ENCODE measurements at places on chromosomes 2 and 18. TPM values are rescaled to one million over a fixed set of nuclear protein-coding genes. Genes with fewer than 3 reads are reported as not detected.

CRYBA2 gene
- total RNA-seq = not detected

SCYGR1 gene
- total RNA-seq = not detected

HOXD10 gene
- 1.6 TPM for total RNA-seq

REG1B gene
- 3.4 TPM for total RNA-seq

GAREM1 gene
- 8.3 TPM for total RNA-seq

IL36RN gene
- total RNA-seq = not detected

M1AP gene
- total RNA-seq = 0.19 TPM

HSBP1L1 gene
- 5.9 TPM for total RNA-seq

PDCD1 gene
- 0.38 TPM for total RNA-seq

DNA sequence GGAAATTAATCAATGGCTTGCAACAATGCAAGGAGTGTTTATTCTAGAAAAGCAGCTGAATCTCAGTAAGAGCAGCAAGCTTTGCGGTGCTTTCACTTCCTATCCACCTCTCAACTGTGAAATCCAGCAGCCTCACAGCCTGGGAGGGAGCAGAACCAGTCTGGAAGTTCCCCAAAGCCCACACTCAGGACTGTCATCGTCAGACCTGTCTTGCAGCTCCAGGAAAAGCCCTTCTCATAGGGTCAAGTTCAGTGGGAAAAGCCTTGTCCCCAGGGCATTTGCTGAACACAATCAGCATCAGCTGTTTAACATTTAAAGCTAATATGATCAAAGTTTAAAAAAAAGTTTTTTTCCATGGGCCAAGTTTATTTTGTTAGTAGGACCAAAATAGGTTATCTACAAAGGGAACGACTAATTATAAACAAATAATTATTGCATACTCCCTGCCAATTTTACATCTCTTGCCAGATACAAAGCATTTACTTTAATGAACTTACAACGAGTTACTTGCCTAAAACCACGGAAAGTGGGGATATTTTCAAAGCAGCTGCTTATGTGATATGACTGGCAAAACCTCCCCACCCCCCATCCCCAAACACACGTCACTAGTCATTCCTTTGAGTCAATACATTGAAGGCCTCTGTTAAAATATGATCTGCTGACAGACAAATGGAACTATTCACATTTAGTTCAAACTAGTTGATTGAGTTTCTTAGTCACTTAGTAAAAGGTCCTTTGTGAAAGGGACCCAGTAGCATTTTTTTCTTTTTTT lies 36.8 kb downstream of the PARD6G start:
- no peak for DNase-seq

- no peak for DNase-seq
Observed at GRCh38 chr18:10072671-10073175, 158.9 kb downstream of the VAPA start.

GRCh38 chr2:155381436-155381835 lies 682.9 kb downstream of the KCNJ3 start:
- DNase-seq = no peak

GRCh38 chr2:33062665-33063250 lies 116.0 kb downstream of the LTBP1 start:
- DNase-seq = no peak

- DNase-seq = no peak
Observed at GRCh38 chr2:12980817-12981216, 264.1 kb downstream of the TRIB2 start.

DNA sequence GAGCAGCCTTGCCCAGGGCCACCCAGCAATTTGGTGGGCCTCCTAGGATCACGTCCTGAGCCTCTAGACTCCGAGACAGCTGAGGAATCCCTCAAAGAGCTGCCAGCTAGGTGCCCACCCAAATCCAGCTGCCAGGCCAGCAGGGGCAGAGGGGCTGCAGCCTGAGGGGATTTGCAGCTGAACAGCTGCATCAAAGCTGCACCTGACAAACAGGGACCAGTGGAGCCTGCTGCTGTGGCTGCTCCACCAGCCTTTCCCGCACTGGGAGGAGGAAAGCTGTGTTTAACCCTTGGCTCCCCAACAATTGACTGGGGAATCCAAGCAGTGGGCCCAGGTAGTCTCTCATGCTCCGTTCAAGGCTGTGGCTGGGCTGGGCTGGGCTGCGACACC lies 8.2 kb downstream of the ADRA2B start:
- DNase-seq = peak; percentile 62

- DNase-seq = no peak
Observed at GRCh38 chr2:237153181-237153580, 67.5 kb downstream of the COPS8 start.

GRCh38 chr2:134639265-134639664 lies 79.5 kb downstream of the TMEM163 start:
- DNase-seq = no peak

DNA sequence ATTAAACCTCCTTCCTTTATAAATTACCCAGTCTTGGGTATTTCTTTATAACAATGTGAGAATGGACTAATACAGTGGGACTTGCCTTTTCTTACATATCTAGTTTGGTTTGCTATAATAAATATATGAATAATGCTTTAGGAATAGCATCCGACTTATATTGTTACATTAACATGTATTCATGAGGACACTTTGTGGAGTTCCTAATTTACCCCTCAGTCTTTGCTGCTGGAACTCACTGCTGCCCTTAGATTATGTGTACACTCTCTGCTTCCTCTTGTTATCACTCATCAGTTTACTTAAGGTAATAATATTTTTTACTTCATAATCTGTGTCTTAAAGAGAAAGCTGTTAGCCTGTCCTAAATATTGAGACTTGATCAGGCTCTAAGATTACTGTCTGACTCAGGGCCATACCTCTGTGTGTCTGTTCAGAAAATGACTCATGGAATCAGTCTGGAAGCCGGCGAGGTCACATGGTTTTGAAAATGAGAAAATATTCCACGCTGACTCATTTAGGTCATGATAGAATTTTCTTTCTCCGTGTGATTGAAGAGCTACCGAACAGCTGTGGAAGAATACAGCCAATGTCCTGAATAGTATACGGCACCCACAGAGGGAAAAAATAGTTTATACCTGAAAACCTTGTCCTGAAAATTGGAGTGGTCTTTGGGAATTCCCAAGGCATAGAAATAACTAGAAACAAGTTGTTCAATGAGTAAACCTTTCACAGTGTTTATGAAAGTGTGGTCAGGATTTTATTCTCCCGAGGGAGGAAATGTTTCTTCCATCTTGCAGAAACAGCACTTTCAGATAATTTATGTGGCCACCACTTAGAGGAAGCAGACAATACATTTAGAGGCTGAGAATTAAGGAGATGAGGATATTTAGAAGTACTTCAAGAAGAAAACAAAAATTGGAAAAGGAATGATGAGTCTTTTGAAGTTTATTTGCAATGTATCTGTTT lies 156.4 kb downstream of the DSEL start:
- no peak for DNase-seq

- DNase-seq = no peak
Observed at GRCh38 chr18:22790545-22791309, 142.4 kb upstream of the RBBP8 start.

DNA sequence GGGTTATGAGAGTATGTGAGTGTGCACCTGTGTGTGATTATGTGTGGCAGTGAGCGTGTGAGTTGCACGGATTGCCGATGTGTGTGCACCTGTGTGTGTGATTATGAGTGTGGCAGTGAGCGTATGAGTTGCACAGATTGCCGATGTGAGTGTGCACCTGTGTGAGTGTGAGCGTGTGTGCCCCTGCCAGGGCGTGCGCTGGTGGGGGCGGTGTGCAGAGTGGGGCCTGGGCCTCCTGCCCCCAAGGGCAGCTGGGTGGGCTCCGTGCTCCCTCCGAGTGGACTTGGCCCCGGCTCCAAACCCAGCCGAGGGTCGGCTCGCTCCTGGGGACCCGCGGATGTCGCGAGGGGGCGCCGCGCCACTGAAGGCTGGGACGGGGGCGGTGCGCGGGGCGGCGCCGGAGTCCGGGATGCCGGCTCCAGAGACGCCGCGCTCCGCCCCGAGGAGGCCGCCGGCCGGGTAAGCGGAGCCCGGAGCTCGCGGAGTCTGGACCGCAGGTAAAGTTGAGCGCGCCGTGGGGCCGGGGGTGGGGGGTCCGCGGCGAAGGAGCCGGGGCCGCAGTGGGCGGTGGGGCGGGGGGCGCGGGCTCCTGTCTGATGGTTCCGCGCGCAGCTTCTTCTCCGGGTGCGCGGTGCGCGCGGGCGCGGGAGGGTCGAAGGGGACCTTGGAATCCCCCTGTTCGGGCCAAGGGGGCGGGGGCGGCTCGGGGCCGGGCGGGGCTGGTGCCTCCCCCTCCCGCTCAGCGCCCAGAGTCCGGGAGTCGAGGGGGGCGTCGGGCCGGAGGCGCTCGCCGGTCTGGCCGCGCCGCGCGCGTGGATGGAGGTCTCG lies at the start of gene KCNG2:
Gene KCNG2, plus strand, starts transcription at position 421 of the 828 bp plus-strand sequence. CDS start 65,730 bp downstream, outside the sequence.
- peak; percentile 81 for DNase-seq

- no peak for DNase-seq
Observed at GRCh38 chr18:44033144-44033701, 647.5 kb upstream of the SETBP1 start.

GRCh38 chr2:65017335-65017734 lies 28.1 kb downstream of the SLC1A4 start:
- no peak for DNase-seq

DNA sequence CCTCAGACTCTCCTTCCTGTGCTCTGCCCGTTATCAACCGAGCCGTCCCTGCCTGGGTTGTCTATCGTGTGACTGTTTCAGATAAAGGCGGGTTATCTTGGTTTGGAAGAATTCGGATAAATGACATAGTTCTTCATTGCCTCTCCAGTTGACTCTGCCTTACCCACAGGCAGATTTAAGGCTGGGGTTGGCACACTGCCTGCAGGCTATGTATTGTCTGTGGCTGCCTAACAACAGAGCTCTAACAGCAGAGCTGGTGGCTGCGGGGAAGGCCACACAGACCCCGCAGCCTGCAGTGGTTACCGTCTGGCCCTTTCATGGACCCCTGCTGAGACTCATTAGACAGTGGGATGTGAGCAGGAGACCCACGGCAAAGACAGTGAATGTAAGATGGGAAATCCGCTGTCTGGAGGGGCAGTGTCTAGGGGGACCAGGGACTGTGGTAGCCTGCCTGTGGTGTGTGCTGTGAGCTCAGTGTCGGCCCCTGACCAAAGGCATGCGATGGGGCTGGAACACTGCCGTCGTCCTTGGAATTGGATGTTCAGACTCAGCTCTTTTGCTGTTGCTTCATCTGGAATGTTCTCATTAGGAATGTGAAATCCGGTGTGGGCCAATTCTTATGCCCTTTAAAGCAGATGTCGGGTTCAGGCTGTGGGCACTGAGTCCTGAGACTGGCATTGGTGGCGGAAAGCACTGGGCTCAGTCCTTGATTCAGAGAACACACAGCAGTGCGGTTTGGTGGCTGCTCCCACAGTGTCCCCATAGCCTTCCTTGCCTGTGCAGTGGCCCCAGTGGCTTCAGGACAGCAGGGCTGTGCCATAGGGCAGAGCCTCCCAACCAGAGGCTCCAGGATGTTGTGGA lies 44.5 kb downstream of the SH3RF3 start:
- peak; percentile 94 for DNase-seq

- DNase-seq = no peak
Observed at GRCh38 chr18:55327454-55327853, 260.5 kb downstream of the TCF4 start.

GRCh38 chr2:226994775-226995174 lies 158.9 kb downstream of the RHBDD1 start:
- DNase-seq = no peak

DNA sequence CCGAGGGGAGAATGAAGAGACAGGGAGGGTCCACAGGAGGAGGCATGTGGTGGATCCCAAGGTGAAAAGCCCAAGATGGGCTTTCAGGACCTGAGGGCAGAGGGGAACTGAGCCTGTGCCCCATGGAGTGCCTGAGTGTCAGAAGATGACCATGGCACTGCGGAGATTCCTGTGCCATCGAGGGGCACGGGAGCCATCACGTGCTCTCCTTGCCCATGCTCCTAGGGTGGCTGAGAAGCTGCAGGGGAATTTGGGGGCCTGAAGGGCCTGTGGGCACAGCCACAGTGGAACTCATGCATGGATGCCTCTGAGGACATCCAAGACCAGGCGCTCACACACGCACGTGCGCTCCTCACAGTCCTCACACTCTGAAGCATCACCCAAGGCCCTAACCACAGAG lies 56.1 kb upstream of the GLI2 start:
- DNase-seq = peak; percentile 64

DNA sequence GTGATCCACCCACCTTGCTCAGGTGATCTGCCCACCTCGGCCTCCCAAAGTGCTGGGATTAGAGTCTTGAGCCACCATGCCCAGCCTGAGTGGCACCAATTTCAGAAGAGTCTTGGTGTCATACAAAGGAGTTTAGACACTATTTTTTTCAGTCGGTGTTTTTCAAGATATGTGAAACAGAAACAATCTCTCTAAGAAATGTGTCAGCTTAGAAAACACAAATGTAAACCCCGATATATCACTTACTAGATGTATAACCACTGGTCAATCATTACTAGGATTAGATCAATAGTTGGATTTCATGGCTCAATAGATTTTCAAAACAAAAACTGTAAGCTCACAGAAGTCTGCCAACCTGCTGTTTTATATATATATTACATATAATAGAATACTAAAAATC lies 67.2 kb upstream of the FRZB start:
- no peak for DNase-seq

DNA sequence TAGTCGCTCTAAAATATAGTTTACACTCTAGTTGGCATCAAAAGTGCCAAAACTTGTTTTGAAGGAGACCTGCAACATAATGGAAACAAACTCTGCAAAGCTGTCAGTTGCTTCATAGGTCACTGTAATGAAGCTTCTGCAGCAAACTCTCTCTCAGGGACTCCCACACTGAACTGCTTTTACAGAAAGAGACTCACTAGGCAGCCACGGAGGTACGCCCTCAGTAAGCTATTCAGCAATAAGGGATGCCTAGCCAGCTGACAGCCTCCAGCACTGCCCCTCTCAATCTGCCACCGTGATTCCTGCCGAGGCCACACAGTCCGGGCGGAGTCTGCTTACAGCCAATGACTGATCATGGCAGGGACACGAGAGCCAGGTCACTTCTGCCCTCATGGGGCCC lies 51.1 kb downstream of the COLEC12 start:
- no peak for DNase-seq

DNA sequence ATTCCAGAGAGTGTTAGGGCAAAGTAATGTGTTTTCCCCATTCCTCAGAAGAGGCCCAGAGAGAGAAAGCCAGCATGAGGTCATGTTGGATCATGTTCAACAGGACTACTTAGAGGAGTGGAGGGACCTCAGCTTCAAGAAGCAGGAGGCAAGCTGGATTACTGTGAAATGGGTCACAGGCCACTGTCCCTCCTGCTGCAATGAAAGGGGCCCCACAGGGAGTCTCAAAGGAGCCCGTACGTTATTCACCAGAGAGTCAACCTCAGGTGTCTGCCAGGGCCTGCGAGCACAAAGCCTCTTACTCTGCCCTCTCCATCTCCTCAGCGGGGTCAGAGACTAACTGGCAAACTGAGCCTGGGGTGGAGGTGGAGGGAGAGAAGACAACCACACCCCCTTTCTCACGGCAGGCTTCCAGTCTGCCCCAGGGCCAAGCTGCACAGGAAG lies 27.2 kb upstream of the ACYP2 start:
- DNase-seq = no peak

DNA sequence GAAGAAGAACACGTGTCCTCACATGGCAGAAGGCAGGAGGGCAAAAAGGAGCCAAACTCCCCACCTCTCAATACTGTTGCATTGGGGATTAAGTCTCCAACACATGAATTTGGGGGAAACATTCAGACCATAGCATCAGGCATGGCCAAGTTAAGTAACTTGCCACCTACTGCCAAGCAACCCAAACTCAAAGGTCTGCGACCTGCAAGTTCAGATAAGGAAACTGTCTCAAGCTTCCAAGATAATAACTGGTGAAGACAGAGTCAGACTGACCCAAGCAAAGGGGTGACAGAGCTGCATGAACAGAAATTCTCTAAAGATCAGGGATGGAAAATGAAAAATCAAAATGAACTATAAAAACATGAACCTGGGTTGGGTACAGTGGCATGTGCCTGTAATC lies 188.7 kb upstream of the SIX3 start:
- DNase-seq = no peak

Data from posterior vena cava (tissue), 2 donors.